Activated CD4-positive, alpha-beta T cell treated with anti-CD3 and anti-CD28 coated beads, Interleukin-2, amount 50 U/mL, for 16 hours (primary cell): ENCODE measurements at places on chromosomes 5 and 9.
A peak's percentile ranks its signal among the peaks of the same experiment; 100 is the strongest.

GRCh38 chr5:100706776-100707175 lies 171.6 kb downstream of the FAM174A start:
- DNase-seq = peak; percentile 24

GRCh38 chr5:34533582-34534522 lies 122.3 kb upstream of the RAI14 start:
- peak; percentile 64 for DNase-seq

DNA sequence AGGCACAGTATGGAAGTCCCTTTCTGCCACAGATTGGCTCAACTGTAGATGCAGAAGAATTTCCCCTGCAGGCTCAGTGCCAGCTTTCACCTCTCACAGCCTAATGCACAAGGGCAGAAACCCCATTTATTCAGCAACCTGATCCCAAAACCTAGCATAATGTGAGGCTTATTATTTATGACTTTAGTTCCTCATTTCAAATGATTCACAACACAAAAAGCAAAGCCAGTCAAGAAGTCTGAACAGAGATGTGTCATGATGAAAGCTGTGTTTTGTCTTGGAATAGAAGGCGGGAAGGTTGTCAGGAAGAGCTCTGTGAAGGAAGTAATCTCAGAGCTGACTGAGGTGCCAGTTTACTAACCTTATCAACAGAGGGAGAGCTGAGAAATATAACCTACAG lies 369.7 kb downstream of the LRRC70 start:
- DNase-seq = no peak

DNA sequence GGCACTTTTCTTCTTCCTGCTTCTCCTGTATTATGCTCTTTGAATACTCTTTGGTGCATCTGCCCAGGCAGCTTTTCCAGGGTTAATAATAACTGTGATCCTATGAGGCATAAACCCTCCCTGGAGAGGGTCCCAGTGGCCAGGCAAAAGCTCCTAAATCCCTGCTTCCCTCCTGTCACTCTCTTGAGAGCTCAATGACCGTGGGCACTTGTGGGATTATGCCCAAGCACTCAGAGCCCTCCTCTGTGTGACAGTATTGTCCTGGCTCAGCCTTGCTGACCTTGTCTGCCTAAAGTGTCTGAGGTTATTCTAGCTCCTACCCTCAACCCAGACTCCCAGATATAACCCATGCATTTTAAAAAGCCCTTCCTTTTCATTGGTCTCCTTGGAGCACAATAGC lies 51.9 kb downstream of the GALNT10 start:
- no peak for DNase-seq

DNA sequence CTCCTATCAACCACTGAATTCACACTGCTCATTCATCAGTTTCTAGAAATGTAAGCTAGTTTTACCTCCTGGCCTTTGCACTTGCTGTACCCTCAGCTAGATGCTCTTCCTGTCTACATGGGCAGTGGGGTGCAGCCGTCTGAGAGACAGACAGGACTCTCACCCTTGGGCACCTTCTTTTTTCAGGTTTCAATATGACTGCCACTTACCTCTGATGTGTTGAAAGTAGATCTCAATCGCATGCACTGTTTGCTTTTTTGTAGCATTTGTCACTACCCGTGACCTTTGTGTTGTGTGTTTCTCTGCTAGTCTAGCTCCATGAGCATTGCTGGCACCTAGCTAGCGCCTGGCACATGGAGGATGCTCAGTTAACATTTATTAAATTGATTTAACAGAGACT lies 403.1 kb upstream of the TRPC7 start:
- DNase-seq = peak; percentile 1

DNA sequence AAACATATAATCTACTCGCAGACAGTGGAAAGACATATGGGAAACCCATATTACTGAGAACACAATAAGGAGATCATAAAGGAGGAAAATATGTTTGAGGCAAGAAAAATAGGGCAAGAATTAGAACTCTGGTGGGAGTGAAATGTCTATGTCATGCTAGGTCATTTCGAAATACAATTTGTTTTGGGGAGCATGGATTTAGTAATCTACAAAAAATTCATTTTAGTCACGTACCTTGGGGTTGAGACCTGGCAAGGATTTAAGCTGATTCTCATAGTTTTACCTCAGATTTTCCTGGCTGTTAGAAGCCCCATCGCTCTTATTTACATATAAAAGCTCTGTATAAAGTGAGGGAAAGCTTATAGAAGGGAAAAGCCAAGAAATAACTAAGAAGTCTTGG lies 11.5 kb upstream of the CSNK1G3 start:
- DNase-seq = no peak

DNA sequence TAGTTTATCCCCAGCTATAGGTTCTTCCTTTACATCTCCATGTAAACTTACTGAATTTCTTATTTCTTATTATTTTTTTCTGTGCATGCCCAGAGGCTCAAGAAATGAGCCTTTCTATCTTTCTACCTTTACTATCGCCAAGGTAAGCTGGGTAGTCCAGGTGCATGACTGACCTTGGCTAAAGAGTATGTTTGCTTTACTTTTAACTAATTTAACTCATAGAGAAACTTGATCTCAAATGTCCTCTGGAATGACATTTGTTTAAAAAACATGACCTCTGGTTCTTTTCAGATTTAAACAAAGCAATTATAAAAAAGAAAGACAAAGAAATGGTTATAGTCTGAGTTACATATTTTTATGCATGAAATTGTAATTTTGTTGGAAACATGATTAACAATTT lies 397 bp downstream of the C6 start:
- no peak for DNase-seq

DNA sequence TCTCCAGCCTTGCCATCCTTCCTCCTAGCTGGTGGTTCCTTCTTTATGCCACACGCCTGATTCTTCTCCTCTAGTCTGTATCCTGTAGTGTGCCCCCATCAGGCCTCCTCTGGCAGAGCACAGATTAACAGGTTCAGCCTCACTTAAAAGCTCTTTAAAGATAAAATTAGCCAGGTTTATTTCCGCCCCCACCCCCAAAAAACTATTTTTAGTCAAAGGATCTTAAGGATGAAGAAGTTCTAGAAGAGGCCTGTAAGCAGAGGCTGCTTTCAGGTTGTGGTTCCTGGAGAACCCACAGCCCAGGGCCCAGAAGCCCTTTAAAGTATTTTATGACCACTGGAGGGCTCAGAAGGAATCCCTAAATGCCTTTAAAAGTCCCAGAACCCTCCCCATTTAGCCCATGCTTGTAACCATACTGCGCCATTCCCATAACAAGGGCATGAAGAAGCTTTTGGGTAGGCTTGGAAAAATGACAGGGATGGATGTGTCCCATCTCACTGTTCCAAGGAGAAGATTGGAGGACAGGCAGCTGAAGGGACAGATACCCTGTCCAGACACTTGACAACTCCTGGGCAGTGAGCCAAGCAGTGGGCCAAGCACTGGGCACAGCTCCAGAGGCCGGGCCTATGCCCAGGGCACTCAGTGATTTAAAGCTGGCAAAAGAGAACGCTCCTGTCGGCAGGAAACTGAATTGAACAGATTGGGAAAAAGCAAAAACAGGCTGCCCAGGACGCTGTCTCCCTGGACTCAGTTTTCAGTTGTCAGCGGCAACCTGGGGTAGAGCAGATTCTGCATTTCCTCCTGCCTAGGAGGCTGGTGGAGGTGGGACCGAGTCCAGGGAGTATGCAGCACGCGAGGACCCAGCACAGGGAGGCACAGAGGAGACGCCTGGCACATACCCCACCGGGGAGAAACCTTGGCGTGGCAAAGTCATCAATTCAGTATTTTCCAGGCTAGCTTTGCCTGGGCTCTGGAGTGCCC lies 106.3 kb upstream of the SSBP2 start:
- no peak for DNase-seq

- DNase-seq = no peak
Observed at GRCh38 chr9:91421128-91421765, 2.4 kb downstream of the NFIL3 start.

DNA sequence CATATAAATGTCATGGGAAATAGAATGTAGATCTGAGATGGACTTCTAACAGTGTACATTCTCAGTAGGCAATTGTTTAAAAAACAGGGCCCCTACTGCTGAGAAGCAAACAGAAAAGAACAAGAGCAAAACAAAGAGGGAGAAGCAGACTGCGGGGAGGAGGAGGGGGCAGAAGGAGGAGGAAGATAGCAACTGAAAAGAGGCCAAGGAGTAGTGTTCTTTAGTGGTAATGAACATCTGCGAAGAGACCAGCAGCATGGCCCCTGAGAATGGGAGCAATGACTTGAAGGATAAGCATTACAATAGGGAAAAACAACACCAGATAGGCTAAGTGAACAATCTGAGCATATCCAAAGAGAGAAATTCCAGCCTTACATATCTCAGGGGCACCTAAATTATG lies 36.8 kb downstream of the HAPLN1 start:
- no peak for DNase-seq

- no peak for DNase-seq
Observed at GRCh38 chr5:139388198-139388821, 1.4 kb downstream of the MZB1 start.

DNA sequence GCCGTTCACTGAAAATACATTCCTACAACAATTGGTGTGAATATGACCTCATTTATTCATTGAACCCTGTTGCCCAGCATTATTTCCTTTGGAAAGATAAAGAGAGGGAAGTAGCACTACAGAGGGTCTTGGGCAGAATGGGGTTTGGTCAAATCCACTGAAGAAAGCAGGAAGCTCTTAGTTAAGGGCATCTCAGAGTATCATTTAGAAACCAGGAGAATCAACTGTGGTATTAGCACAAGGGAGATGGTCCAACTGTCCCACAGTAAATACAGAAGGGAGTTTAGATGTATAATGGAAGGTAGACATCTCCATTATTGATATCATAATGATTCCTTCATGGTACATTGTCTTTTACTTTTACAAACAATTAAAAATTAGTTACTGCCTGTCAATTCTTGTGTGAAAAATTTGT lies 47.1 kb downstream of the LIX1 start:
- DNase-seq = no peak

- DNase-seq = no peak
Observed at GRCh38 chr9:113705928-113706519, 170.1 kb upstream of the ZNF618 start.

GRCh38 chr5:138542180-138542955 lies 668 bp downstream of the ETF1 start:
- no peak for DNase-seq

- DNase-seq = no peak
Observed at GRCh38 chr5:158234323-158235158, 375.6 kb upstream of the CLINT1 start.

GRCh38 chr5:147482706-147483180 lies 27.1 kb downstream of the DPYSL3 start:
- DNase-seq = no peak

- DNase-seq = no peak
Observed at GRCh38 chr9:96688187-96688586, 33.1 kb upstream of the PRXL2C start.

- DNase-seq = peak; percentile 44
Observed at GRCh38 chr9:137255448-137256114, 454 bp downstream of the NELFB start.

GRCh38 chr5:141208478-141208877 lies at the start of gene PCDHB12:
Gene PCDHB12, plus strand, starts transcription at chr5:141208719. Its CDS starts 189 bp downstream, at chr5:141208908.
- no peak for DNase-seq

DNA sequence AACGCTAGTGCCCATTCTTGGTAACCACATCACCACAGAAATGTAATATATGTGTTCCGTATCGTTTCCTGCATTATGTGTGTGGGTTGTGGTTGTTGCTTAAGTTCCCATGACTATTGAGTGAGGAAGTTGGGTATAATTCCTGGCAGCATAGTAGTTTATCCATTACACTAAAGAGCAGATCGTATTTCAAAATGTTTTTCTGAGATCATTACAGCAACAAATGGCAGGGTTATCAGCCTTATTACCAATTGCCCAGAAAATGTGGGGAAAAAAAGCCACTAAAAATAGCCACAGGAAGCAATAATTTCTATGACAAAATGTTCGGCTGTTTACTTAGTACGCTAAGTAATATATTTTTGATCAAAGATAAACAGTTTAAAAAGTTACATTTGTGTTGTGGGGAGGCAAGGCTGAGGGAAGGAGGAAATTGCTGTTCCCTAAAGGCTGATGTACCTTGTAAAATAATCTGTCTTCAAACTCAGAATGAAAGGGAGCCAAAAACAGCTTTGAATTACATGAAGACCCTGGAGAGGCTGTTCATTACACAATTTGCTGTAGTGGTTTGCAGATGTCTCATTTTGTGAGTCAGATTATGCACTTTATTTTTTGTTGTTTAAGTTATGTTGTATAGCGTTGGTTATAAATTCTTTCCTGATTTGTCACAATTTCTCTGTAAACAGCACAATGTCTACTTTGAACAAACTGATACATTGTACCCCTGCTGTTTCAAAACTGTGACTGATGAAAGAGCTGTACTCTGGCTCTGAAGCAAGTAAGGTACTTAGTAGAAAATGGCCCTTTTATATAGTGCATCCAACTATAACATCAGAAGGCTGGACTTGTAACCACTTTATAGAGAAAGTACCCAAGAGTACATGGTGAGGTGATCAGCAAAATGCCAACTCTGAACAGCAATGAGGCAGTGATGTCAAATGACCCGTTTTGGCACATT lies 1028.5 kb downstream of the NR2F1-AS1 start:
- DNase-seq = no peak

DNA sequence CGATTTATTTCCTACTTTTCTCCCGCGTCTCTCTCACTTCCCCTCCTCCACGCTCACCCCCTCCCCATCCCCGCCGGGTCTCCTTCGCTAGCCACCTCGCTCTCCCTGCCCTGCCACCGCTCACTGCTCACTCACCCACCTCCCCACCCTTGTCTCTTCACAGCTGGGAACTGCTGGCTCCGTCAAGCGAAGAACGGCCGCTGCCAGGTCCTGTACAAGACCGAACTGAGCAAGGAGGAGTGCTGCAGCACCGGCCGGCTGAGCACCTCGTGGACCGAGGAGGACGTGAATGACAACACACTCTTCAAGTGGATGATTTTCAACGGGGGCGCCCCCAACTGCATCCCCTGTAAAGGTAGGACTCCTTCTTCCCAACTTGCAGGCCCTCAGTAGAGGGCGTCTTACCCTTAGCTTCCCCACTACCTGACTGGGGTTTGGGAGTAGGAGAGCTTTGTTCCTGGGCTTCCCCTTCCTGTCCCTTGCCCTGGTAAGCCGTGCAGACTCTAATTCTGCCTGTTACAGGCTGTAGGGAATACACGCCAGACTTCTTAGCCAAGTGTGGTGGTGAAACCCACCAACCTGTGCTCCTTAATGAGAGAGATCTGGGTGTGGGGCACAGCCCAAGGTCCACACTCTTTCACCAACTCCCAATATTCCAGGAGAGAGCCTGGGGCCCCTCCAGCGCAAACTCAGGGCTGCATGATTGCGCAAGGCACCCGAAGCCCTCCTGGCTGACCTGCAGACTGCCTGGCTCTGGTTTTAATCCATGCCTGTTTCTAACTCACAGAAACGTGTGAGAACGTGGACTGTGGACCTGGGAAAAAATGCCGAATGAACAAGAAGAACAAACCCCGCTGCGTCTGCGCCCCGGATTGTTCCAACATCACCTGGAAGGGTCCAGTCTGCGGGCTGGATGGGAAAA lies 2.5 kb downstream of the FST start:
- no peak for DNase-seq
